Activated CD4-positive, alpha-beta T cell treated with anti-CD3 and anti-CD28 coated beads for 36 hours (primary cell): ENCODE measurements at places on chromosomes 16 and 17. TPM values are rescaled to one million over a fixed set of nuclear protein-coding genes. Genes with fewer than 3 reads are reported as not detected.

TBC1D3G gene
- total RNA-seq, result not detected

DNA sequence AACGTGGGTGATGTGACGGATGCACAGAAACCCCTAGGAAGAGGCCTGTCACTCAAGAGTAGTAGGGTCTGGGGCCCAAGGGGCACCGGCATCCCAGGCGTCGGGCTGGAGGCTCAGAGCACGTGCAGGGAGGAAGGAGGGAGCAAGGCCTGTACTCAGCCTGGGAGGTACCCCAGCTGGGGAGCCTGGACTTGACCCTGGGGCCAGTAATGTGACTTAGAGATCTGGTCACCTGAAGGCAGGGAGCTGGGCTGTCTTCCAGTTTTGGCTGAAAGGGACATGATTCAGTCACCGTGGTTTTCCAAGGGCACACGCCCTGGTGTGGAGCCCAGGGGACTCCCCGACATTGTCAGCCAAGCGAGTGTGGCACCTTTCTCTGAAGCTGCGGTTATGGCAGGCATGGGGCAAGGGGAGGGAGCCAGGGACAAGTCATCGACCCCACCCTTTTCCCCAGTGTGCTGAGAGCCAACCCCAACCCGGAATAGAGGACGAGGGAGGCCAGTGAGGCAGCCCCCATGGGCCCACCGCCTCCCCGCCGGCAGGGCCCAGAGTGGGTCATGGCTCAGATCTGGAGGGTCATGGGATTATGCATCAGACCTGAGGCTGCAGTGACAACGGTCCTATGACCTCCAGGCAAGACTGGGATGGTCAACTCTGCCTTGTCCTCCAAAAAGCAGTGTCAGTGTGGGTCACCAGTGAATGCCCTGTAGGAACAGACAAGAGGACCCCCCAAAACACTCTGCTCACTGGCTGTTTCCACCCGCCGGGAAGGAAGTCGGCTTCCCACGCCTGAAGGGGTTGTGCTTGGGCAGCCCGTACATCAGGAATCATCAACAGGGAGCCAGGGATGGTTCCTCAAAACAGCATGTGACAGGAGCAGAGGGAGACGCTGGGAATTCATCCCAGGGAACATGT lies 41.9 kb downstream of the MEAK7 start:
- DNase-seq, result no peak

DNA sequence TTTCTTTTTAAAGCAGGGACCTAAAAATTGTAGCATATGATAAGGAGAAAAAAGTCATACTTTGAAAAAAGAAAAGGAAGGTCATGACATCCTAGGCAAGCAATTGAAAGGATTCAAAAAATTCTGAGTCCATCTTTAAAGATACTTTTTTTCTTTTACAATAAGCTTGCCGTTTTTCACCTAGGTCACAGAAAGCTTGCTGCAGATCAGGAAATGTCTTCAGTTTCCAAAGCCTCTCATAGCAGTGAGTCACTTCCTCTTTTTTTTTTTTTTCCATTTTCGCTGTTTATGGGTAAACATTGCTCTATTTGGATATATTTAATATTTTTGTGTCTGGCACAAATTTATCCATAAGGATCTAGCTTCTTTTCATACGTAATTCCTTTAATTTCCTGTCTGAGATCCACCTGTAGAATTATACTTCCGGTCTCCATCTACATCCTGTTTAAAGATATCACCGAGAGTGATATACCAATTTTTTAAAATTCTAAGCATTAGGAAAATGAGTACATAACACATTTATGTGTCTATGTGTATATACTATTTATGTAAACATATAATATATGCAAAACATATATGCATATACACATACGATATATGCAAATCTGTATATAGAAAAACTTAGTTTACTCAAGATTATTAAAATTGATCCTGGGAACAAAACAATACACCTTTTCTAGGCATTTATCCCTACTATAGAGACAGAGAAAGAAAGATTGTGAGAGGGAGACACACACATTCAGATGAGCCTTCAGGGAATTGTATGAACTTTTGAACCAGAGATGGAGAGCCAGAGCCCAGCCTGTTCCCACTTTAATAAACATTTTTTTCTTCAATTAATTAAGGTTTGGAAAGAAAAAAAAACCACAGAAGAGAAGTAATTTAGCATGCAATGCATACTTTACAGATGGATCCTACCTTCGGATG lies 134.4 kb downstream of the SKAP1 start:
- DNase-seq, result no peak

DNA sequence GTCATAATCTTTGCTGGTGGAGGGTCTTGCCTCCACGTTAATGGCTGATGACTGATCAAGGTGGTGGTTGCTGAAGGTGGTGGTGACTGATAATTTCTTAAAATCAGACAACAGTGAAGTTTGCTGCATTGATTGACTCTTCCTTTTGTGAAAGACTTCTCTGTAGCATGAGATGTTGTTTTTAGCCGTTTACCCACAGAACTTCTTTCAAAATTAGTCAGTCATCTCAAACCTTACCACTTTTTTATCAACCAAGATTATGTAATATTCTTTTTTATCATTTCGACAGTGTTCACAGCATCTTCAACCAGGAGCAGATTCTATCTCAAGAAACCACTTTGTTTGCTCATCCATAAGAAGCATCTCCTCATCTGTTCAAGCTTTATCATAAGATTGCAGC lies 5.9 kb downstream of the UQCRC2 start:
- DNase-seq, result no peak

GRCh38 chr17:16287563-16288027 lies 65.7 kb downstream of the CENPV start:
- DNase-seq, result peak; percentile 16

MYO19 gene
- total RNA-seq, result 110 TPM

- no peak for DNase-seq
Measured at GRCh38 chr17:74740173-74740572, 3.1 kb downstream of the RAB37 start.

HSD3B7 gene
- total RNA-seq, result 1.6 TPM

DNA sequence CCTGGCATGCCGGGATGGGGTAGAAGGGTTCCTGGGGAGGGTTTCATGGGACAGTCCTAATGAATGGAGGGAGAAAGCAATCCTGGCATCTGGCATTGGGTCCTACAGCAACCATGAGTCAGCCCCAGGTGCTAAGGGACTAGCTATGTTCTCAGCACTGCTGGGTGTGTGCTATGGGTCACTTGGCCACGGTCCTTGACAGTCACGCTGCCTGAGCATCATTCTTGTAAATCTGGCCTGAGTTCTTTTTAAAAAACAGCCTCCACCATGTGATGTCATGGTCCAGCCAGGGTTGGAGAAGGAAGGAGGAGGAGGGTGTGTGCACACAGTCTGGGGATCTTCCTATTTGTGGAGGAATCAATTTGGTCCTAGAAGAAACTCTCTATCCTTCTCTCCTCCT lies 6.2 kb upstream of the RAMP2 start:
- DNase-seq, result no peak

PCGF2 gene
- 1.6 TPM for total RNA-seq

- no peak for DNase-seq
Measured at GRCh38 chr16:53041320-53042051, 11.2 kb downstream of the CHD9NB start.

- DNase-seq, result no peak
Measured at GRCh38 chr17:8628609-8629169, 1.8 kb downstream of the MYH10 start.

SLC5A11 gene
- total RNA-seq, result not detected

GRCh38 chr16:73796241-73796640 lies 500.4 kb upstream of the PSMD7 start:
- DNase-seq, result no peak

SP2 gene
- 19.8 TPM for total RNA-seq

ST6GALNAC2 gene
- total RNA-seq, result not detected

PPY gene
- total RNA-seq, result not detected

DNA sequence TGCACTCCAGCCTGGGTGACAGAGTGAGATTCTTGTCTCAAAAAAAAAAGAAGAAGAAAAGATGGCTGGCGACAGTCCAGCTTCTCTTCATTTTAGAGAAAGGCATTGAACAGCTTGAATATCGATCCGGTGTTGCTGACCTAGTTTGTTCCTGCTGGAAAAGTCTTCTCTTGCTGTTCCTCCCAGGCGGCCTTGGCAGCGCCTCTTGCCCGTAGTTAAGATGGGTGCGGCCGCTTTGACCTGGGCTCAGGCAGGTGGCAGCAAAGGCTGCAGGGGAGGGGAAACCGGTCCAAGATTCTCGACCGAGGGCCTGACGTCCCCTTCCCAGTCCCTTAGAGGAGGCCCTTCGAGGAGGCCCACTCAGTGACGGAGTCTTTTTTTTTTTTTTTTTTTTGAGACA lies 3.8 kb upstream of the ZNF764 start:
- no peak for DNase-seq

DNA sequence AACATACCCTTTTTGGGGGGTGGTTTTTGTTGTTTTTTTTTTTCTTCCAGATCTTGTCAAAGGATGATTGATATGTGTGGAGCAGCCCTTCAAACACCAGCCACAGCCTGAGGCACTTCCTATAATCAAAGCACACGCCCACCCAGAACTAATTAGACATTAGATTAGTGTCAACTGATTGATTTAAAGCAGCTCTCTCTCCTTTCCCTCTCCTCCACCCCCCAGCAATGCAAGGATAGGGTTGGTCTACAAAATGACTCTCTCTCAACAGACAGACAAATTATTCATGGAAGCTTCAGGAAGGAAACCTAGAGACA lies 250.3 kb upstream of the SOX9 start:
- DNase-seq, result no peak

DNA sequence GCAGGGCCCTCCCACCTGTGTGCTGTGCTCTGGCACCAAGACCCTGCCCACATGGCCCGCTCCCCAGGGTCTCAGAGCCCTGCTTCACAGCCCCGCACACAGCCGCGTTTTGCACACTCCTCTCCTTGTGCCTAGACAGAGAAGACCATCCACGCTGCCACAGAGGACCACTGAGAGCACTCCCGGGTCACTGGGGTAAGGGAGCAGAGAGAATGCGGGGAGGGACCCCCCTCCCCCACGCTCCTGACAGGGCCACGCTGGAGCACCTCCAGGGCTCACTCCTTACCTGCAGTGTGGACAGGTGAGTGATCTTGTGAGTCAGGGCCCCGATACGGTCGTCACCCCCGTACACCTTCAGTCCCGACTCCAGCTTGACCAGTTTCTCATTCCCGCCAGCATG lies 7.0 kb downstream of the HAGH start:
- DNase-seq, result no peak

DNA sequence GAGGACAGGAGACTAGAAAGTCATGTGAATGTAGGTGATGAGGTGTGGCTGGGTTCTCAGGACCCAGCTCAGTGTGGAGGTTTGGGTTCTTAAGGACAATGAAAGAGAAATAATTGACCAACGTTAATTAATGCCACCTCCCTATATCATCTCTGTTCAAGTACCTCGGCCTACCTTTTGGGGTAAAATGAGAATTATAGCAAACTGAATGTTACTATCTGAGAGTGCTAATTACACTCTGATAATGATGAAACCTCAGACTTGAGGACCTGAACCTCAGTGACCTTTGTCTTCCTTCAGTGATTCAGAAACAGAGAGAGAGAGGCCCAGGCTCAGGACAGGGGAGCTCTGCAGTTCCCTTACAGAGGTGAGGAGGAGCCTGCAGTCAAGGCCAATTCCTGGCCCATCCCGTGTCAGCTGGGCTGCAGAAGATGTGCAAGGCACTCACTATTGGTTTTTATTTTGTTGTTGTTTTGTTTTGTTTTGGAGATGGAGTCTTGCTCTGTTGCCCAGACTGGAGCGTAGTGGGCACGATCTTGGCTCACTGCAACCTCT lies 57.3 kb downstream of the SALL1 start:
- DNase-seq, result no peak

CD300A gene
- total RNA-seq, result 4.9 TPM

SKAP1 gene
- 76.1 TPM for total RNA-seq

- peak; percentile 72 for DNase-seq
Measured at GRCh38 chr16:50627419-50627818, 53.7 kb downstream of the SNX20 start.

KRTAP1-5 gene
- total RNA-seq, result not detected

KRTAP3-1 gene
- not detected for total RNA-seq

DNA sequence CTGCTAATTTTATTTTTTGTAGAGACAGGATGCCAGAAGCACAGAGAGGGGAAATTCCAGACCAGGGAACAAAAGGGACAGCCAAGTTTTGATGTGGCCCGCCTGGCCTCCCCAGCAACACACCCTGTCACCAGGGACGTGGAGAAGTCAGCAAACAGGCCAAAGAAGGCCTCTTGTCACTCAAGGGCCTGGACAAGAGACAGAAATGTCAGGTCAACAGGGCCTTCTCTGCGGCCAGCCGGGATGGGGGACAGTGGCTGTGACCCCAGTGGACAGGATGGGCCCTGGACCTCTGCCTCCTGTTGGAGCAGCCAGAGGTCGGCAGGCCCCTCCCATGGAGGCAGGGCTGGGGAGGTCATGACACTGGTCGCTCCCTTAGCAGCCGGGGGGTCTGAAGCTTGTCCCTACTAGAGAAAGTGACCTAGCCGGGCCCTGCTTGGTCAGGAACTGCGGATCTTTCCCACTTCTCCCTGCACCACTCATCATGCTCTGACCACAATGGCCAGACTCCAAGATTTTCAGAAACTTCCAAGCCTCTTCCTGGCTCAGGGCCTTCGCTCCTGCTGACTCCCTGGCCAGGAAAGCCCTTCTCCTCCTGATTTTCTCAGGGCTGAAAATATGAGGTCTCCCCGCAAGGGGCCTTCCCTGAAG lies 9.2 kb upstream of the TVP23A start:
- DNase-seq, result no peak

TP53TG3 gene
- total RNA-seq, result not detected

DNA sequence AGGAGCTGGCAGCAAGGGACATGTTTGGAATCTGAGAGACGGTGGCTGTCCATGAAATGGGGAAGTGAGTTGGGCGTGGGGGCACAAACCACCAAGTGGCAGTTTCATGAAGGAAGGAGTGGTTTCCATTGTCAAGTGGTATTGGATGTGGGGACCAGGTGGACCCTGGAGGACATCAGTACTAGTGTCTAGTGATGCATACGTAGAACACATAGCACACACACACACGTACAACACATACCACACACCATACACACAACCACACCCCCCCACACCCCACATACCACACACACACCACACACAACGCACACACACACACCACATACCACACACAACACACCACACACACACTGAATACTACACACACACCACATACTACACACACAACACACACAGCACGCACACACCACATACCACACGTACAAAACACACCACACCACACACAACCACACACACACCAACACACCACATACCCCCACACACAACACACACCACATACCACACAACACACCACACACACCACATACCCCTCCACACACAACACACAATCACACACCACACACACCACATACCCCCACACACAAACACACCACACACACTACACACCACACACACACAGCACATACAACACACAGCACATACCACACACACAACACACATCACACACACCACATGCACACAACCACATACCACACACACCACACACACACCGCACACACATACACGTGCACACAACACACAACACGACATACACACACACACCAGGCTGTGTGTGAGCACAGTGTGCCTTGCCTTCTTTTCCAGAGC lies 41.1 kb upstream of the GSE1 start:
- DNase-seq, result no peak

GRCh38 chr16:74500907-74501306 lies 79.6 kb upstream of the CLEC18B start:
- no peak for DNase-seq
